Left forelimb (tissue), 1 donor: ENCODE measurements at places on chromosomes 2 and 18.

GRCh38 chr2:11498543-11499034 is 32.6 kb upstream of the E2F6 start:
- DNase-seq = peak; percentile 69

- no peak for DNase-seq
Measured at GRCh38 chr18:39724652-39725051, 2159.1 kb upstream of the CELF4 start.

DNA sequence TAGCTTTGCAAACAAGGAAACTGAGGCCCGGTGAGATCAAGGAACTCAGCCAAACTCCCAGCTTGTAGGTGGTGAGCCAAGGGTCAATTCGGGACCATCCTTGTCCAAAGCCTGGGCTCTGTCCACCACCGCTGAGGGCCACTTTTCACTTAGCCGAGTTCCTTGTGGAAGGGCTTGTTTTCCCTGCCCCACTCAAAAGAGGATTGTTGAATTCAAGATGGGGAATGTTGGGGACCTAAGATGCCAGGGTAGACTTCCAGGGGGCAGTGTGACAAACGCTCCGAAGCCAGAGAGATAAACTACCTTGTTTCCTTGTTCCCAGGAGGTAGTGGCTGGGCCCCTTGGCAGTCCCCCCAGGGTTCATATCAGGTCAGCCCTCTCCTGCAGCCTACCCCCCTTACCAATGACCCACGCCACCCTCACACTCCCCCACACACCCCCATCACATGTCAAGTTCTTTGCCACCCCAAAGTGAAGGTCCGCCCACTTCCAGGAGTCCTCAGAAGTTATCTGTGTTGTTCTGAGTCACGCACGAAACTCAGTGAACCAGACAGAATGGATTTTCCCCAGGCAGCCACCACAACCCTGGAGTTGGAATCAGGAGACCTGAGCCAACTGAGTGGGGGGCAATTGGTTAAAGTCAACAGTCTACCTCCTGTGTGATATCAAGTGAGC is 10.3 kb upstream of the ATOH8 start:
- no peak for DNase-seq

DNA sequence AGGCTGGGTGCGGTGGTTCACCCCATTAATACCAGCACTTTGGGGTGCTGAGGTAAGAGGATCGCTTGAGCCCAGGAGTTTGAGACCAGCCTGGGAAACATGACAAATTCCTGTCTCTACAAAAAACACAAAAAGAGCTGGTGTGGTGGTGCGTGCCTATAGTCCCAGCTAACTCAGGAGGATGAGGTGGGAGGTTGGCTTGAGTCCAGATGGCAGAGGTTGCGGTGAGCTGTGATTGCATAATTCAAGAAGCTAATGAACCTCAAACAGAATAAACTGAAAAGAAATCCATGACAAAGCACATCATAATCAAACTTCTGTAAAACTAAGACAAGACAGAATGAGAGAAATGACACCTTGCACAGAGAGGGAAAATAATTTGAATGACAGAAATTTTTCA is 54.8 kb downstream of the SEMA4F start:
- DNase-seq = no peak

GRCh38 chr2:165706960-165707487 is 87.0 kb downstream of the GALNT3 start:
- DNase-seq = no peak

- DNase-seq = no peak
Measured at GRCh38 chr2:150346806-150347205, 140.7 kb downstream of the RND3 start.

DNA sequence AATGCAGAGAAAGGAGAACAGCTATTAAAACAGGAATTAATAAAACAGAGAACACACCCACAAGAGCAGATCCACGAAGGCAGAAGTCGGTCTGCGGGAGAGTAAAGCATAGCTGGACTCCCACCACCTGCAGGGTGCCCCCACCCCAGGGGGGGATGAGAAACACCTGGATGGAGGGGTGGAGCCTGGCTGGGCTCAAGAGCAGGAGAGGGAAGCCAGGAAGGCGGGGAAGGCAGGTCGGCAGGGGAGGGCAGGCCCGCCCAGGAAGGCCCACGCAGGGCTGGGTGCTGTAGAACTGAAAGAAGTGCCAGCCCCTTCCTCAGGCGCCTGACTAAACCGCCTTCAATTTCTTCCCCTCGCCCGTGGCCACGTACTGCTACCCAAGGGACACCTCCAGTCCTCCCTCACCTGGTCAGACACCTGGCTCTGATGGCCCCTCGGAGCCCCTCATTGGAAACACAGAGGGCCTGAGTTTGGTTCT is 175.4 kb downstream of the HDAC4 start:
- peak; percentile 62 for DNase-seq

GRCh38 chr18:78433562-78433961 is 546.1 kb upstream of the SALL3 start:
- no peak for DNase-seq

GRCh38 chr2:42091671-42092070 is 43.9 kb downstream of the PKDCC start:
- no peak for DNase-seq

DNA sequence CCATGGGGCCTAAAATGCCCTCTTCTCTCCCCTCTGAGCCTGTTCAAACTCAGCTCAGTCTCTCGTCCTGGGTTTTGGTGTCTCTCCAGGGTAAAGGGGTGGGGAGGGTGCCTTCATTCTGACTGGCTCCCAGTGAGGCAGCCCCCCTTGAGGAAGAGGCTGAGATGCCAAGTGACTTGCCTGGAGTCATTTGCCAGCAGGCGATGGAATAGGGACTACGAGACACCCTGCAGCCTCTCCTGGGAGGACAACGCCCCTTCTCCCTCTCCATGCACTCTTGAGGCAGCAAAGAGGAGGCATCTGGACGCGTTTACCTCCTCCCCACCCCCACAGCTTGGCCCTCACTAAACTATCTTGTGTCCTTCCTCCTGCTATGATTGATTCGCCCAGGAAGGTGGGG is 760 bp upstream of the STON1 start:
- DNase-seq = no peak

DNA sequence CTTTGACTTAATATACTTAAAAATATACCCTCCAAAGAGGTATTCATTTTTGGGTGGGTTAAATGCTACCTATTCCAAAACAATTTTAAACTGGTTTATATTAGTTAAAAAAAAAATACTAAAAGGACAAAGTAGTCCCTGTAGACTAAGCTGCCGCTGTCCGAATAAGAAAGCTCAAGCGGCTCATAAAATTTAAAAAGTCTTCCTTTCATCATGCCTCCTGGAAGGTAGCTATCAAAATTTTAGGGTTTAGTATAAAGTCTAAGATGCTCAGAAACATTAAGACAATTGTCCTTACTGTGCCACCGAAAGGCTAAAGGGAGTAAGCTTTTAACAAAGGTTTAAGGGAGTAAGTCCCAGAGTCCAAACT is 440 bp upstream of the UGGT1 start:
- DNase-seq = no peak

DNA sequence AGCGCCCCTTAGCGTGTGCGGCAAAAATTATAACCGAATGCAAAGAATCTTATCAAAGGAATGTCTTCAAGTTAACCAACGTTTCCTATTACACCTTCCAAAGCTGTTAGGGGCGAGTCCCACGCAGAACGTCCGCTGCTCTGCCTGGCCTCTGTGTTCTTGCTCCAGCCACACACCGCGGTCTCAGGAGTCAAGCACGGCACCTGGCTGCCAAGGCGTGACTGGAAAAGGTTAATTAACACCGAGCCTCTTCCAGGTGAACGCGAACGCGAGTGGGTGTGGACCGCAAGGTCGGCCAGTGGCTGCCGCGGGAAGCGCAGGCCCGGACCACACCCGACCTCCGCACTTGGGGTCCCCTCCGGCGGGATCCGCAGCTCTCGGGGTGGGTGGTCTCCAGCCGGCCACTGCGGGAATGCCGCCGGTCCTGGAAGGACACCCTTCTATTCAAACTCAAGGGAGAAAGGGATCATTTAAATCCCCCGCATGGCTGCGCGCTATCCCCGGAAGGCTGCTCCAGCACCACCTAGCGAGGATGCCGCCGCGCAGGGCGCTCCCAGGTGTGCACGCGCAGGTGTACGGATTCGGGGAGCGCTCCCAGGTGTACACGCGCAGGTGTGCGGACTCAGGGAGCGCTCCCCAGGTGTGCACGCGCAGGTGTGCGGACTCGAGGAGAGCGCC is 830 bp downstream of the CYB5A start:
- no peak for DNase-seq

DNA sequence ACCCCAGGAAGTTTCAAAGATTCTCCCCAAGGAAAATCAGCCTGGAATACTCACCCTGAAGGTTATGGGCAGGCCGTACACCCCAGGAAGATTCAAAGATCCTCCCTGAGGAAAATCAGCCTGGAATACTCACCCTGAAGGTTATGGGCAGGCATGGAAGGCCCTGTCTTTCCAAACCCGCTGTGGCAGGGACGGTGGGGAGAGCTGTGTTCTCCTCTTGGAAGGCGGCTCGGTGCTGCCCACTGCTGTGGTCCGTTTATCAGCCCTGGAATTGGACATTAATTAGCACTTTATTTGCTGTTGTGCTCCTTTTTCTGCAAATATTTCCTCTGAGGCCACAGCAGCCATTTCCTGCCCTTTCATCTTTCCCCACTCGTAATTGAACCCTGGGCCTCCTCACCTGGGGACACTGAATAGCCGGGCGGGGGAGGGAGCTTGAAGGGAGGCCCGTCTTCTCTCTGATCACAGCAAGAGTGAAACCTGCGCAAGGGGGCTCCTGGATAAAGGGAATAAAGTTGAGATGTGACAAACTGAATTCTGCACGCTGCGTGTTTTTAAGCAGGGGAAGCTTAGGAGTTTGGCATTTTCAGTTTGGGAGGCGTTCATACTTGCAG is 308.7 kb upstream of the SALL3 start:
- no peak for DNase-seq

GRCh38 chr18:41449612-41450011 is 505.4 kb upstream of the PIK3C3 start:
- no peak for DNase-seq

- no peak for DNase-seq
Measured at GRCh38 chr2:239169311-239170048, 231.3 kb downstream of the HDAC4 start.

DNA sequence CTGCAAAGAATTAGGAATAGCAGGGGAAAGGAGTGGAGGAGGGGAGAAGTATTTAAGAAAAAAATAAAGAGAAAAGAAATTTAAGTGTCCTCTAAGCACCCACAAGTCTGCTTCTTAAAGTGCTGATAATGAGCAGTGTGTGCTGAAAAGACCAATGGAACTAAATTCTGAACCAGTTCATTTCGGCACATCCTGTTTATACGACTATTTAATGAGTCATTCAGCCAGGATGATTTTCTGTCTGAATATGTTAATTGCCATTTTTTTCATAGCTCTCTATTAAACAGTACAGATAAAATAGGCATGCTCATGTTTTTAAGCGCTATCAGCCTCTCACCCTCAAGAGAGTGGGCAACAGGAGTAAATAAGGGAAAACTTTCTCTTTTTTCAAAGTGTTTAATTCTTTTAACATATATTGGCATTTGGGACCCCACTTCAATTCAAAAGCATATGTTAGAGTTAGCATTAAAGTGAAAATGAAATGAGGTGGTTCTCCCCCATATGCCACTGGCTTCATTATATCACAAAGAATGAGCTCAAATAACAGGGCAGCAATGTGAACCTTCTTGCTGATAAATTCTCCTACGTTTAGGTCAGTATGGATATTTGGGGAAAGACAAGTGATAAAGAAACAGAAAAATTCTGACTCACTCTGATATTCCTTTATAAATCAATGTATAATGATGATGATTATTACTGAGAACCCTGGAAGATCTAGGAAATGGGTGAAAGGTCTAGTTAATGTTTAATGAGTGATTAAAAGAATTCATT is 87.5 kb downstream of the TCF4 start:
- DNase-seq = no peak

GRCh38 chr2:98489971-98490962 is 45.6 kb downstream of the INPP4A start:
- DNase-seq = no peak

DNA sequence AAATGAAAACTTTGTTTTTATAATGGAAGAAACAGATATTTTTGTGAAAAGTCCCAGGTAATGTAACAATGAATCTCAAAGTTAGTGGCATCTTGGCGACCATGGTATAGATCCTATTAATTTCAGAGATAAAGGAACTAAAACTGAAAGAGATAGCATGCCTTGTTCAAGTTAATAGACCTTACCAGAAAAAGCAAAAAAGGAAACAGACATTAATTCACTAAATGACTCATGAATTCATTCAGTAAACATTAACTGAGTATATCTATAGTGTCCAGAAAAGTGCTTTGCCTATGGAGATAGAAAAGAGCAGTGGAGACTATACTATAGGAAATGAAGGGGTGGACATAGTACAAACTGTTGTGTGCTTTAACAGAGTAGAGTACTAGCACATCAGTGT is 763.3 kb downstream of the TRIB2 start:
- no peak for DNase-seq

DNA sequence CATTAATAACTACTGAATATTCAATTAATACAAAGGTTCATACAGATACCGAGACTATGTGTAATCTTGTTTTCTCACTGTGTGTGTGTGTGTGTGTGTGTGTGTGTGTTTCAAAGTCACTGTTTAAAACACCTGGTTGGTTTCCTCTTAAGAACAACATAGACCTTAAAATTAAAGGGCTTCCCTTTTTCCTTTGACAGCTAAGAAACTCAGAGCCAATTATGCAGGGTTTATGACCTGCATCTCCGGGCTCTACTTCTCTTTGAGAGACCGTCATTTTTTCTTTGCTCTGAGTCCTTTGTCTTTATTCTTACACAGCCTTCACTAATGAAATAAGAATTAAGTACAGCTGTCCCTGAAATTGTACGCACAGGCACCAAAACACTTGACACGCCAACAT is 145.6 kb downstream of the HDAC4 start:
- no peak for DNase-seq

DNA sequence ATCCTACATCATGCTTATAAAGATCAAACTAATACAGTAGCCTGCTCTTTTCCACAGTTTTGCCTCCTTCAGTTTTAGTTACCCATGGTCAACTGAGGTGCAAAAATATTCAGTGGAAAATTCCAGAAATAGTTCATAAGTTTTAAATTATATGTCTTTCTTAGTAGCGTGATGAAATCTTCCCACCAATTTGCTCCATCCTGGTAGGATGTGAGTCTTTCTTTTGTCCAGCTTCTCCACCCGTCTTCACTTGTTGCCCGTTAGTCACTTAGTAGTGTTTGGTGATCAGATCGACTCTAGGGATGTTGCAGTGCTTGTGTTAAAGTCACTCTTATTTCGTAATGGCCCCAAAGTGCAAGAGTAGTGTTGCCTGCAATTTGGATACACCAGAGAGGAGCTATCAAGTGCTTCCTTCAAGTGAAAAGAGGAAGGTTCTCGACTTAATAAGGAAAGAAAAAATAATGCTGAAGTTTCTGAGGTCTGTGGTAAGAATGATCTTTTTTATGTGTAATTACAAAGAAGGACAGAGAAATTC is 57.0 kb downstream of the CEP192 start:
- DNase-seq = no peak

- no peak for DNase-seq
Measured at GRCh38 chr2:68722712-68723111, 11.9 kb upstream of the ARHGAP25 start.

DNA sequence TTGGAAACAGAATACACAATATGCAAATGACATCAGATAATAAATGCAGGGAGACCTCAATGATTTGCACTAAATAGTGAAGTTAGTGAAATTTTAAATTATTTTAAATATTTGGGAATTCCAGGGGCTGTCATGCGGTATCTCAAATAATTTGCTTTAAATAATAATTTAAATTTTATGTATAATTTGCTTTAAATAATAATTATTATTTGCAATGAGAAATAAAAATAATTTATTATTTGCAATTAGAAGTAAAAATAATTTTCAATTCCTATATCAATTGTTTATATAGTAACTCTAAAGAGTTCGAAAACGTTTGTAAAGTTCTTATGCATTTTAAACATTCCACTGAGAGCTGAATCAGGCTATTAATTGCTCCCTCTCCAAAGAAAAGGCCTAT is 226.4 kb downstream of the ZBTB7C start:
- no peak for DNase-seq
